Uterus (tissue), 4 donors: ENCODE measurements at places on chromosomes 3 and 15. TPM values are rescaled to one million over a fixed set of nuclear protein-coding genes. Genes with fewer than 3 reads are reported as not detected.

The MUSTN1 gene
- total RNA-seq: 35.2 TPM

The LRRC57 gene
- 27.1 TPM for total RNA-seq

The DUOXA1 gene
- not detected for total RNA-seq

The TUBGCP5 gene
- total RNA-seq: 24.6 TPM

The TMEM266 gene
- 0.35 TPM for total RNA-seq

- no peaks in the 10 kb centered on the region for H3K27me3 ChIP-seq
- no peak for DNase-seq
- H3K36me3 ChIP-seq: no peaks in the 10 kb centered on the region
- no peak overlapping the region for H3K27ac ChIP-seq
- H3K4me1 ChIP-seq: no peaks in the 10 kb centered on the region
These were observed 59.5 kb upstream of the STRIT1 start for GRCh38 chr3:155352900-155353490.

- H3K4me1 ChIP-seq: peaks cover 12% of the 10 kb centered on the region
- H3K27me3 ChIP-seq: no peaks in the 10 kb centered on the region
- H3K4me3 ChIP-seq: no peak overlapping the region
- no peaks in the 10 kb centered on the region for H3K36me3 ChIP-seq
These were observed 75.9 kb upstream of the CTDSPL start for GRCh38 chr3:37785736-37786135.

DNA sequence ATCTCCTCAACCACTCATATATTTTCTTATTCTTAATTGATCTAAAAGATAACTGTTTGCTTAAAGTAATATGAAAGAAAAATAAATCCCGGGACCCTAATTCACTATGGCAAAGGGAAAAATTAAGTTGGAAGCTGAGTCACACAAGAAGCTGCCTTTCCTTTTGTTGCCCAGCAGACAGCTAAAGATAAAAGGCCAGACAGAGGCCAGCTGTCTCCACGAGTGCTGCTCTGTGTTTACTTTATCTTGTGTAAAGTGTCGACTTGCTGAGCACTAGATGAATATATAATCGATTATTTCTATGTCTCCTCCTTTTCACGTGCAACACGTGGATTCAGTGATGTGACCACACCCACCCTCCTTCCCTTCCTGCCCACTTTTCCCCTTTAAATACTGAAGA lies 52.8 kb upstream of the NSMCE3 start:
- H3K4me1 ChIP-seq: no peaks in the 10 kb centered on the region
- no peak overlapping the region for H3K4me3 ChIP-seq
- H3K36me3 ChIP-seq: no peaks in the 10 kb centered on the region
- no peak for DNase-seq

GRCh38 chr3:195103623-195104022 lies 167.3 kb downstream of the XXYLT1 start:
- H3K4me3 ChIP-seq: no peak overlapping the region
- no peak for DNase-seq
- H3K27me3 ChIP-seq: no peaks in the 10 kb centered on the region
- H3K27ac ChIP-seq: peak overlapping the region; percentile 79
- H3K4me1 ChIP-seq: no peaks in the 10 kb centered on the region
- no peaks in the 10 kb centered on the region for H3K36me3 ChIP-seq

DNA sequence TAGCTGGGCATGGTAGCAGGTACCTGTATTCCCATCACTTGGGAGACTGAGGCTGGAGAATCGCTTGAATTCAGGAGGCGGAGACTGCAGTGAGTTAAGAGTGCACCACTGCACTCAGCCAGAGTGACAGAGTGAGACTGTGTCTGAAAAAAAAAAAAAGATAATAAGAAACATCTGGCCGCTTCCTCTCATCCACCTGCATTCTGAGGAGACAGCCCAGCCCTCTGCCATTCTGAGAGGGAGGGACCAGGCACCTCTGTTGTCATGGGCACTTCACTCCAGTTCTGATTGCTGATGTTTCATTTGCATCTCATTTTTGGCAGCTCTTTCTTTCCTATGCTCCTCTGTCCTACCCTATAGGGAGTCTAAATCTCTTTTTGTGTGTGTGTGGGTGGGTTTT lies 36.4 kb upstream of the GSK3B start:
- no peaks in the 10 kb centered on the region for H3K27me3 ChIP-seq
- no peak overlapping the region for H3K4me3 ChIP-seq
- no peak overlapping the region for H3K27ac ChIP-seq
- H3K36me3 ChIP-seq: no peaks in the 10 kb centered on the region

DNA sequence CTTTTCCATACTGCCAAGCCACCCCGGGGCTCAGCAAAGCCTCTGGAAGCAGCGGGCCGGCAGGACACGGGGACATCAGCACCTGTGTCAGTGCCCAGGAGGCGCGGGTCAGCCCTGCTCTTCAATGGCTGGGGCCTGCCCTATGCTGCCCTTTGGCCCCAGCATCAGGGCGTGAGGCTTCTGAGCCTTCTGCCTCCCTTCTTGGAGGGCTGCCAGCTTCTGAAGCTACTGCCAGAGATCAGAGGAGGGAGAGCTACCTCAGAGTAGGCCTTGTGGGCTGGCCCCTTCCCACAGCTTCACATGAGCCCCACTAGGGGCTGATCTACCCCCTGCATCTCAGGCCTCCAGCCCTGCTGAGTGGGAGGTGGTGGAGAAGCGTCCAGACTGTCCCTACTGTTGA lies 13.0 kb upstream of the TMEM115 start:
- DNase-seq: no peak
- H3K27me3 ChIP-seq: no peaks in the 10 kb centered on the region
- H3K4me3 ChIP-seq: no peak overlapping the region
- H3K36me3 ChIP-seq: no peaks in the 10 kb centered on the region

DNA sequence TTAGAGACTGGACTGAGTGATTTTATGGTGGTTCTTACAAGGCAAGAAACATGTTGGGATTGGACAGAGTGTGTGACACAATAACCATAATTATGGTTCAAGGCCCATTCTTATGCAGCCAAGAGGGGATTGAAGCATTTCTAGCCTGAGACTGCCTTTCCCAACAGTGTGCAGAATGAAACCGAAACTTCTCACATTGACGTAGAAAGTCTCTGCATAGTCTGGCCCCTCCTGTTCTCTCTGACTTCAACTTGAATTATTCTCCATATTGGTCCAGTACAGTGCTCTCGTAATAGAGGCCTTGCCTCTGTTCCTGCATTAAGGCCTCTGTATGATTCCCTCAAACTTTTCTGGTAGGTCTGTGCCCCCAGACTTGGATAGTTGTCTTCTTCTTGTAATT lies 138.3 kb downstream of the DIPK2A start:
- DNase-seq: no peak
- no peak overlapping the region for H3K27ac ChIP-seq

DNA sequence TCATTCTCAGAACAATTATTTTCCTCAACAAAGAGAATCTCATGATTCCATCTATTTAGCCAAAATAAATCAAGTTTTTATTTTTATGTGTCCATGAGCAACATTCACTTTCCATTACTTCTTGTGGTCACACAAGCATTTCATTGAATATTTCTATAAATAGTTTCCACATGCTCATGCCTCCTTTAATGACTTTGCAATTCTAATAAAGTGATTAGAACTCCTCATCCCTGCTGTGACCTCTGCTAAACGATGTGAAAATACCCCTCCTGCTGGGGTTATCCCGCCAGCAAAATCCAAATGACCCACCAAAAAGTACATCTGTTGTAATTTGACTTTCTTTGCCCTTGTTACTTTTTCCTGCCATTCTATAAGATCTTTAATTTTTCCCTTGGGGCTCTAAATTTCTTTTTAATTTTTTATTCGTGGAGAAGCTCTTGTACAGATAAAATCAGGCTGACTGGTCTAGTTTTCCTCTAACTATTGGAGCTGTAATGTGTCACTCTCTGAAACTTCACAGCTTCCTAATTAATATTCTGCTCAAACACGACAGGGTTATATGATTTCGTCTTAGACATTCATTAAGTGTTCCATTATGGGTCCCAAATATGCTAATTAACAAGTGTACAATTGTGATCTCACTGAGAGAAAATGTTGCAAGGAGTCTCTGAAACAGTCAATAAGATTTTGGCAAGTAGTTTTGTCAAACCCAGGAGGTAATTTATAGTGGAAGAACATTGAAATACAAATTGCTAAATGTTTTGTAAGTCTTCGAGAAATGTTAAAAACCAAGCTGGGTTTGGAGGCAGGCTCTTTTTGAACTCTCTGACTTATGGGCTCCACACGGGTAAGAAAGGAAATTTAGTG lies 533.1 kb upstream of the NAALADL2 start:
- H3K27me3 ChIP-seq: no peaks in the 10 kb centered on the region
- H3K4me1 ChIP-seq: no peaks in the 10 kb centered on the region
- DNase-seq: no peak

- no peak overlapping the region for H3K27ac ChIP-seq
- no peak for DNase-seq
- H3K27me3 ChIP-seq: no peaks in the 10 kb centered on the region
- no peaks in the 10 kb centered on the region for H3K36me3 ChIP-seq
These were observed 275.0 kb upstream of the LYSMD4 start for GRCh38 chr15:100008258-100008657.

DNA sequence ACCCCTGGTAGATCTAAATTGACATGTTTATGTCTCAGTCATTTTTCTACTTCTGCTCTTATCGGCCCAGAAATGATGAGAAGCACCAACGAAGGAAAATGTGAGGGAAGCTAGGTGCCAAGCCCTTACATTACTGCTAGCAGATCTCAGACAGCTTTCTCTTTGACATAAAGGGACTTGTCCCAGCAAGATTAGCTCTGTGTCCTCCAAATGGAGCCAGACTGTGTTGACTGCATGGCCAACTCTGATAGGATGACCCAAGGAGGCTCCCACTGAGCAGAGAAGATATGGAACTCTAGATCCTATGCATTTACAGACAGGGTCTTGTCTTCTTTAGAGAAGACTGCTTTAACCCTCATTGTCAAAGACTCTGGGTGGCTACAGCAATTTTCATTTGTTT lies 2.8 kb upstream of the MCTP2 start:
- no peaks in the 10 kb centered on the region for H3K27me3 ChIP-seq
- no peak for DNase-seq
- H3K4me1 ChIP-seq: no peaks in the 10 kb centered on the region
- no peaks in the 10 kb centered on the region for H3K36me3 ChIP-seq

DNA sequence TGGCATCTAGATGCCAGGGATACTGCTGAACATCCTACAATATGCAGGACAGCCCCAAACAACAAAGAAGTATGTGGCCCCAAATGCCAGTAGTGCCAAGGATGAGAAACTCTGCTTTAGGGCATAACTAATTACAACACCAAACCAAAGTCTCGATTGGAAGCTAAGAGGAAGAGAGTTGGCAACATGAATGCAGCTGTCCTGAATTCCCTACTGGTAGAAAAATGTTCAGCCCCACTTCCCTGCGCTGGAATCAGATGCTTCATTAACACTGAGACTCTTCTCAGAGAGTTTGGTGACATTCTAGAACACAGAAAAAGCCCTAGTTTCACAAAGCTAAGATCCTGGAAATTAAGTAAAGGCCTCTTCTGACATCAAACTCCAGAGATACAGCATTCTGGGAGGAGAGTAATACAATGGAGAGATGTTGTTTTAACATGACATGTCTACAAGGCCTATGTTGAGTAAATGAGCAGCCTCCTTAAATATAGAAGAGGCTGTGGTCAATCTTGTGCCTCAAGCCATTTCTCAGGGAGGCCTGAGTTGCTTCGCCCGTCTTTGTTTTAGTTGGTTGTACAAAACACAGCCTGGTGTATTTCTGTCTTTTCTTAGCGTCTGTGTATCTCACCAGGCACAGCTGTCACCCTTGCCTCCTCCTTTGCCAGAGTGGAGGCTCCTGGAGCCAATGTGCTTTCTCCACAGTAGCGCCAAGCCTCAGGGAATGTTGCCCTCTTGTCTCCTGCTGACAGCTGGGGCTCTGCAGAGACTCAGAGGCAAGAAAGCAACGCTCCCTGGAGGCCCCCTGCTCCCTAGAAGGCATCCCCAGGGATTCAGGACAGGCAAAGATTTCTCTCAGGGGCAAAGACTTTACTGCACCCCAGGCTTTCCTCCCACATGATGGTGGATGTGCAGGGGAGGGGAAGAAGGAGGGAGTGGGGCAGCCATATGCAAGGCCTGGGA lies 25.1 kb upstream of the CTNNB1 start:
- H3K27ac ChIP-seq: no peak overlapping the region
- no peaks in the 10 kb centered on the region for H3K4me1 ChIP-seq
- no peak overlapping the region for H3K4me3 ChIP-seq

GRCh38 chr15:69669446-69669845 lies 216.8 kb downstream of the RPLP1 start:
- H3K27me3 ChIP-seq: no peaks in the 10 kb centered on the region
- no peaks in the 10 kb centered on the region for H3K36me3 ChIP-seq
- no peak for DNase-seq

DNA sequence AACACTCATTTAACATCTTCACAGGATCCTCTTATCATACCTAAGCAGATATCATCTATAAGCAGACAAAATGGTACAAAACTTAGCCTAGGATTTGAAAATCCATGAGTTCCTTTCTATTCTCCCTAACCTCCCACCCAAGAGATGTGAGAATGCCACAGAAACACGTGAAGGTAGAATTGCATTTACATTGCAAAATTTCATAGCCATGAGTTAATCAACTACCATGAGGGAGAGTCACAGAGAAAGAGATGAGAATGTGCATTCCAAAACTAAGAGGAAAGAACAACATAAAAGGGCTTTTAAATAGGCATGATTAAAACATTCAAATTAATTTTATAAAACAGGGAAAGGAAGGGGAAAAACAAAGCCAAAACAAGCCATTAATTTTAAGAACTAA lies 806.2 kb downstream of the NTRK3 start:
- DNase-seq: no peak
- no peaks in the 10 kb centered on the region for H3K36me3 ChIP-seq
- no peak overlapping the region for H3K4me3 ChIP-seq
- no peaks in the 10 kb centered on the region for H3K4me1 ChIP-seq
- no peak overlapping the region for H3K27ac ChIP-seq
- no peaks in the 10 kb centered on the region for H3K27me3 ChIP-seq

DNA sequence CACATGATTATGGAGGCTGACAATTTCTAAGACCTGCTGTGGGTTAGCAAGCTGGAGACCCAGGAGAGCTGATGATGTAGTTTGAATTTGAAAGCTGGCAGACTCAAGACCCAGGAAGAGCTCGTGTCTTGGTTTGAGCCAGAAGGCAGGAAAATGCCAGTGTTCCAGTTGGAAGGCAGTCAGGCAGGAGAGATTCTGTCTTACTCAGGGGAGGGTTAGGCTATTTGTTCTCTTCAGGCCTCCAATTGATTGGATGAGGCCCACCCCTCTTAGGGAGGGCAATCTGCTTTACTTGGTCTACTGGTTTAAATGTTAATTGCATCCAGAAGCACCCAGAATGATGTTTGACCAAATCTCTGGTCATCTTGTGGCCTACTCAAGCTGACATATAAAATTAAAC lies 40.4 kb upstream of the IGF2BP2 start:
- no peaks in the 10 kb centered on the region for H3K36me3 ChIP-seq
- no peaks in the 10 kb centered on the region for H3K4me1 ChIP-seq
- no peak overlapping the region for H3K27ac ChIP-seq
- no peak overlapping the region for H3K4me3 ChIP-seq
- no peaks in the 10 kb centered on the region for H3K27me3 ChIP-seq
